ENCODE measurements at places on chromosomes 3 and 15. TPM values are rescaled to one million over a fixed set of nuclear protein-coding genes. Genes with fewer than 3 reads are reported as not detected.

- no peaks in the 10 kb centered on the region for H3K27me3 ChIP-seq
- no peak for DNase-seq
- no peaks in the 10 kb centered on the region for H3K36me3 ChIP-seq
- peaks cover 4% of the 10 kb centered on the region for H3K4me1 ChIP-seq
- no peak overlapping the region for H3K4me3 ChIP-seq
- H3K27ac ChIP-seq = no peak overlapping the region
These were observed 32.9 kb downstream of the B3GALNT1 start for GRCh38 chr3:161072211-161072621.

DNA sequence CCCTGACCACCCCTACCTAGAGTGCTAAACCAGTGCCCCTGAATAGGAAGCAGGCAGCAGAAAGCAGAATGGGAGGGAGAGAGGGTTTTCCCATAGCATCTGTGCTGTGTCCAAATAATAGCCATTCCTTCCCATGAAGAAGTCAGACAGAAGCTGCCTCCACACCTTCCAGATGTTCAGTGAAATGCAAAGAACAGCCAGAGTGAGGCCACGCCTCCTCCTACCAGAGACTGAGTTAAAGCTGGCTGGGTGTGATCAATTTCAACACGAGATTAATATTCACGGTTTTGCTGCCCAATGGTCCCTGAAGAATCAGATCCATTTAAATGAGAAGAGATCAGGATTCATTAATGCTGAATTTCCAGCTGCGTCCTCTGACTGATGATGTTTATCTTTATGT, 111.8 kb downstream of the SRGAP3 start:
- DNase-seq = no peak
- no peaks in the 10 kb centered on the region for H3K36me3 ChIP-seq
- no peaks in the 10 kb centered on the region for H3K4me1 ChIP-seq
- H3K27me3 ChIP-seq = no peaks in the 10 kb centered on the region
- H3K27ac ChIP-seq = no peak overlapping the region

DNA sequence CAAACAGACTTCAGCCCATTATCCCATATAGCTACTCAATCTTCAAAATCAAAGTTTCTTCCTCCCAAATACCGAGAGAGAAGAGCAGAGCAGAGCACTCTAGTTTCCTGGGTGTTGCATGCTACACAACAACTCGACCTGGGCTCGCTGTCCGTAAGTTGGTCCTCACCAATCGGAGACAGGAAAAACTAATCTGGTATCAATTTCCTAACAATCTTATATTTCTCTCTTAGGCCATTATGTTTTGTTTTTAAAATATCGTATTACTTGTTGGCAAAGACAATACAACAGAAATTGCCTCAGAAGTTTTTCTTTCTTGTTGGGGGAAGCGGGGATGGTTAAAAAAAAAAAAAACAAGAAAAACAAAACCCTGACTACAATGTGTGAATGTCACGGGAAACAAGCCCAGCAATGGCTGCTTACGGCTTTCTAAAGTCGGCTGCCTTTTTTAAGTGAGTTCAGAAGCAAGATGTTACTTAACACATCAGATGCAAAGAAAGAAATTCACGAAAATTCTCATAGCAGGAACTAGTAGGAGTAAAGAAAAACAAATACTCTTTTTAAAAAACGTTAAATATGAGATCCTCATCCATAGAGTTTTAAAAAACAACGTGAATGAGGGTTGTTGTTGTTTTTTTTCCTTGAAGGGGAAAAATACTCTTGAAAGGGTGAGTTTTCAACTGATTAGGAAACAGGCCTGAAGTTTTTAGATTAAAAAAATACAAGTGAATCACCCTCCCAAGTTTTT, 1.9 kb downstream of the VGLL4 start:
- H3K36me3 ChIP-seq = no peaks in the 10 kb centered on the region
- DNase-seq = no peak
- no peaks in the 10 kb centered on the region for H3K27me3 ChIP-seq
- peak overlapping the region; percentile 50 for H3K4me3 ChIP-seq
- peaks cover 58% of the 10 kb centered on the region for H3K4me1 ChIP-seq

DNA sequence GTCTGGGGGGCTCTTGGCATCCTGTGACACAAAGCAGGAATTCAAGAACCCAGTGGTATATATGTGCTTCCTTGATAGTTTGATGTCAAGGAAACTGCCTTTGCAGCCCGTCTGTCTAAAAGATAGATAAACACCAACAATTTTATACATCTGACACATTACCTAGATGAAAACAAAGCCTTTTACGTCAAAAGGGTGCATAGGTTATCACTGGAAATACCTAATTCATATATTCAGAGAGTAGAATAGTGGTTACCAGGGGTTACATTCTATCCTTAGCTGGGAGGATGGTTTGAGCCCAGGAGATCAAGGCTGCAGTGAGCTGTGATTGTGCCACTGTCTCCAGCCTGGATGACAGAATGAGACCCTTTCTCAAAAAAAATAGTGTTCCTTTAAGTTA, 356.9 kb upstream of the RASGRP1 start:
- no peaks in the 10 kb centered on the region for H3K36me3 ChIP-seq
- no peaks in the 10 kb centered on the region for H3K4me1 ChIP-seq
- DNase-seq = no peak
- no peaks in the 10 kb centered on the region for H3K27me3 ChIP-seq
- no peak overlapping the region for H3K27ac ChIP-seq

DNA sequence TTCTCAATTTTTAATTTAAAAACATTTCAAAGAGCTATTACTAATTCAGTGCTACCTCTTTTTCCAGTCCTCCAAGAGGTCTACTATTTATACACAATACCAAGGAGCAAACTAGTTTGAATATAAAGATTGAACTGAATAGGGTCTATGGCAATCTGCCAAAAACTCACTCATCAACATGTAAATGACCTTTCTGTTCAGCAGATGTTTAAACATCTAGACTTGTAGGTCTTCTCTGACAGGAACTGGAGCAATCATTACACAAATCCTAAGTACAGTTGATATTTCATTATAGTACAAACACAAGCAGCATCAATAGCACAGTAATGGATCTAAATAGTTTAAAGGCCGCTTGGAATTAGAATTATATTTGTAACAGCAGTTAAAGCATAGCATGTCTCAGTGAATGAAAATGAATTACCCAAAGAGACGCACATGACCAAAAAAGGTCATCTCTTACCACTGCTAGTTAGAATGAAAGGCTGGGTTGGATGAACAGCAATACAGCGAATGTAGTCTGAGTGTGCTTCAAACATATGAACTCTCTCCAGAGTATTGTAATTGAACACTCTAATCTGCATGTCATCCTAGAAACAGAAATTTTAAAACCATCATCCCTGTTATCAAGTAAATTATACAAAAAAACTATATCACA, 10.7 kb downstream of the COPB2 start:
- no peaks in the 10 kb centered on the region for H3K4me1 ChIP-seq
- peaks cover 96% of the 10 kb centered on the region for H3K36me3 ChIP-seq
- H3K4me3 ChIP-seq = no peak overlapping the region

Gene ADAM10
- 11.1 TPM for polyA plus RNA-seq

- H3K27ac ChIP-seq = no peak overlapping the region
- no peaks in the 10 kb centered on the region for H3K4me1 ChIP-seq
- no peak for DNase-seq
- H3K27me3 ChIP-seq = no peaks in the 10 kb centered on the region
- no peaks in the 10 kb centered on the region for H3K36me3 ChIP-seq
These were observed 28.1 kb downstream of the DCLK3 start for GRCh38 chr3:36736301-36736700.

Gene MINDY4B
- polyA plus RNA-seq = not detected

DNA sequence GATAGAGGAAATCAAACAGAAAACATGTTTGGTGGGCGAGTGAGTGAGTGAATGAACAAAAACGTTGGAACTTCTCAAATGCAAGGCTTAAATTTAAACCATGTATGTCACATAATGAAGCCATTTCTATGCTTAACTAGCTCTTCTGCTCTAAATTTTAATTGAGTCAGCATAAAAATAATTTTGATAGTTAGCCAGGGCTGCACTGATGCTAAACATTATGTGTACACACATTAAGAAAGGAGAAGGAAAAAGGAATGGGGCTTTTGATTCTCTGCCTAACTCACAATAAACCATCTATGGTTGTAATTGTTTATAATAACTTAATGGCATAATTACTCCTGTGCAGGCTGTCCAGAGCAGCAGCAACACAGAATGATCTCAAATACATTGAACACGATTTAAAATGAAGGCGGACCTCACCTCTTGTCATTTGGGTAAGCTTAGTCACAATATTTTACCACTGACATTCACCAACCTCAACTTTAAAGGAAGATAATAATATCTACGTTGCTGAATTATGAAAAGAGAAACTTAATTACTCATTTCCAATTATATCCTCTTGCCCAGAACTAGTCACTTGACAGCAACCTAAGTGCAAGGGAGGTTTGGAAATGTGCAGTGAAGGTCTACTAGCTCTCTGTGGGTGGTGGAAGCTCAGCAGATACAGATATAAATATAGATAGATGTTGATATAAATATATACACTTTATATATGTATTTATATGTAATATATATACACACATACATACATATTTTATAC, 318.4 kb upstream of the TRIM42 start:
- no peaks in the 10 kb centered on the region for H3K4me1 ChIP-seq
- H3K27me3 ChIP-seq = no peaks in the 10 kb centered on the region
- no peak overlapping the region for H3K4me3 ChIP-seq
- no peak for DNase-seq
- no peak overlapping the region for H3K27ac ChIP-seq

- no peak for DNase-seq
- no peaks in the 10 kb centered on the region for H3K4me1 ChIP-seq
- H3K36me3 ChIP-seq = no peaks in the 10 kb centered on the region
- H3K27ac ChIP-seq = no peak overlapping the region
- H3K27me3 ChIP-seq = no peaks in the 10 kb centered on the region
- no peak overlapping the region for H3K4me3 ChIP-seq
These were observed 42.7 kb downstream of the HES1 start for GRCh38 chr3:194178669-194179068.

DNA sequence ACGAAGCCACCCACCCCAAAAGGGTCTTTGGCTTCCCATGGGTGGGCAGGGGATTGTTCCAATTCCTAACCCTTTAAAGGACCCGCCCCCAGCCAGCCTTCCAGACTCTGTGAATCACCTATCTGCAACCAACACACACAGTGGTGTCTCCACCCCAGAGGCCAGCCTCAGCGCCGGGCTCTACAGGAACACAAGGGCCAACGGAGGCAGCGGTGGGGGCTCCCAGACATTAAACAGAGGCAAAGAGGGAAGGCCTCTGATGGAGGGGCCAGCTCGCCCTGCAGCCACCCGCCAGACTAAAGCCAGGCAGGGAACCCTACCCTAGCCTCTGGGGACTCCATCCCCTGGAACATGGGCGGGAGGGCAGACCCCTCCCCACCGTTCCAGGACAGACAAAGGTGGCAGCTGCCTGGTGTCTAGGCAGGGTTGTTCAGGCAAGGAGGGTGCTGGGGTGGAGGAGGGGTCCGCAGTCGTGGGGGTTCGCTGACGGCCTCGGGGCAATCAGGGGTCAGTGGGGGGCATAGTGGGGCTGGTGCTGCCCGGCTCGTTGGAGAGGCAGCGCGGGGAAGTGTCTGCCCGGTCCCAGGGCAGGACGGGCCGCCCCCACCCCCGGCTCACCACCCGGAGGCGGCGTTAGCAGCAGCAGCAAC, 448 bp downstream of the SHISA5 start:
- DNase-seq = peak; percentile 82
- H3K27ac ChIP-seq = peak overlapping the region; percentile 94
- H3K4me3 ChIP-seq = peak overlapping the region; percentile 60
- no peaks in the 10 kb centered on the region for H3K27me3 ChIP-seq
- H3K36me3 ChIP-seq = peaks cover 21% of the 10 kb centered on the region

DNA sequence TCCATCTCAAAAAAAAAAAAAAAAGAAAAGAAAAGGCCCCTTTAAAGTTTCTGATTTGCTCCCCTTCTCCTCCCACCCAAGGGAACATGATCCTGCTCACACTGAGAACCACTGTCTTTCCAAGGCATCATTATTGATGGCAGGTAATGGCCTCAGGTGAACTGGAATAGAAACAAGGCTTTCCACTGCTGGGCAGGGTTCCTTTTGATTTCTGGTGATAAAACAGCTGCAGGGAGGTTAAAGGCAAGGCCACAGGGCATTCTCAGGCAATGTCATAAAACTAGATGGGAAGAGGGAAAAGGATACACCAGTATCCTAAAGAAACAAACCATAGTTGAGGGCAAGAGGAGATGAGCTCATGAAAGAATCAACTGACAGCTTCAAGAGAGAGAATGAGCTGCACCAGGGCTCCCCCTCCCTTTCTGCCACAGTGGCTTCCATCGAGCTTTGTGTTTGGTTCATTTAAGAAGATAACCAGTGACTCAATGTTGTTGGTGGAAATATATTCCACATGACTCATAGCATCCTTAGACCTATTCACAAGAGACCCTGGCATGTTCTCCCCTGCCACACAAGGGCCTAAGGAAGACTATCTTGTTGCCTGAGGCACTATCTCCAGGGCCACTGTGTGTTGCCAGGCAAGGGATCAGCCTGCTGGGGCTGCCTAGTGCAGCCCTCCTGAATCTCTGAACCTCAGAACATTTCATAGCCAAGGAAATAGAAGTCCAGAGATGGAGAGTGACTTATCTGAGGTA, 86.4 kb downstream of the WDR76 start:
- no peaks in the 10 kb centered on the region for H3K4me1 ChIP-seq
- no peaks in the 10 kb centered on the region for H3K27me3 ChIP-seq
- no peak overlapping the region for H3K4me3 ChIP-seq
- no peak for DNase-seq
- H3K27ac ChIP-seq = no peak overlapping the region

Gene SLC28A1
- polyA plus RNA-seq = not detected

- no peaks in the 10 kb centered on the region for H3K4me1 ChIP-seq
- H3K36me3 ChIP-seq = no peaks in the 10 kb centered on the region
- H3K27me3 ChIP-seq = no peaks in the 10 kb centered on the region
- no peak for DNase-seq
These were observed 14.7 kb upstream of the CSTA start for GRCh38 chr3:122310361-122310760.

- peaks cover 14% of the 10 kb centered on the region for H3K27me3 ChIP-seq
- H3K27ac ChIP-seq = peak overlapping the region; percentile 56
- H3K36me3 ChIP-seq = no peaks in the 10 kb centered on the region
- peak overlapping the region; percentile 52 for H3K4me3 ChIP-seq
- H3K4me1 ChIP-seq = peaks cover 21% of the 10 kb centered on the region
- DNase-seq = no peak
These were observed 31.3 kb upstream of the ST3GAL6 start for GRCh38 chr3:98731720-98732285.

DNA sequence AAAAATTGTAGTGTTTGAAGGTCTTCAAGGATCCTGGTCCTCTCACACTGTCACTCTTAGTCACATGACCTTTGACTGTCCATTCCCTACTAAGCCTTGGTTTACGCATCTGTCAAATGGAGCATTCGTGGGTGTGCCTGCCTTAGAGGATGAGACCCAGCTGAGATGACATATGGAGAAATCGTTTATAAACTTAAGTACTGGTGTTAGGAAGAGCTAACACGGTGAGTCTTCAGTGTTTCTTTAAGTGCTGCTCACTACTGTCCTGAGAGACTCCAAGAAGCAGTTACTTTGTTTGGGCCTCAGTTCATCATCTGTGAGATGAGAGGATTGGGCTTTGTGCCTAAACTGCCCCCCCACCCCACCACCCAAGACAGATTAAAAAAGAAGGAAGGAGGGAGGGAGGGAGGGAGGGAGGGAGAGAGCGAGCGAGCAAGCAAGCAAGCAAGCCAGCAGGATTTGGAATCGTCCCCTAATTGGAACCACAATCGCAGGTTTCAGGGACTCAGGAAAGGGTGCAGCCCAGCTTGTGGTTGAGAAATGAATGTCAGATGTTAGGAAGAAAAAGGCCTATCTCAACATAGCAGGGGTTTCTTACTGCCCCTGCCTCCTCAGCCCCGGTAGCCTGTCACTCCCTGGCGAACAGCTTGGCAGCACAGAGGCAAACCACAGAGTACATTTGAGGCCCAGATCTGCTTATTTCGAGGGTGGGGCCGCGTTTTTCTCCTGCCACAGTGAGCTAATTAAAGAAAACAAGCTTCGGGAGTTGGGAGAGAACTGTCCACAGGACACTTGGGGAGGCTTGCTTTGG, 32.7 kb downstream of the SMAD3 start:
- peak overlapping the region; percentile 88 for H3K27ac ChIP-seq
- peak overlapping the region; percentile 41 for H3K4me3 ChIP-seq
- no peak for DNase-seq

Data from spleen (tissue), 13 donors.